ENCODE measurements at places on chromosomes 5 and 9.

- no peak for DNase-seq
Measured at GRCh38 chr5:38369692-38370091, 111.3 kb downstream of the EGFLAM start.

GRCh38 chr5:84255315-84255714 is 129.4 kb downstream of the EDIL3 start:
- DNase-seq = no peak

- DNase-seq = no peak
Measured at GRCh38 chr9:116193636-116194035, 40.0 kb downstream of the PAPPA start.

DNA sequence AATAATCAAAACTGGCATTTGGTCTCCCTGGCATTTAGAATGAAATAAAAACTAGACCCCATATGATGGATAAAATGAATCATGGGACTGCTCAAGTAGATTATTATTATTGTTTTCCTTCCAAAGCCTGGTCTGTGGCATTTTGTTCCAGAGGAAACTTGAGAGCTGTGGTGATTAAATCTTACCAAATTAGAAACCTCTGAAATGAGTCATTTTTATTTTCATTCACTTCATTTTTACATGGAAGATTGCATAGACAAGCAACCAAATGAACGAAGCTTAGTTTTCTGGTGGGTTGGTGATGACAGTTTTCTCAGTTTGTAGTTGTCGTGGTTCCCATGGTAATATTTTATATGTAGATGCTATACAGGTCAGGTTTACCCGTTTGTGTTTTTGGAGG is 23.4 kb downstream of the PAM start:
- no peak for DNase-seq

GRCh38 chr5:52709167-52709925 is 78.4 kb upstream of the ITGA1 start:
- DNase-seq = no peak

GRCh38 chr9:121607434-121608167 is 43.8 kb upstream of the DAB2IP start:
- no peak for DNase-seq

- DNase-seq = no peak
Measured at GRCh38 chr9:70081120-70081495, 37.5 kb downstream of the MAMDC2 start.

Measured in activated CD8-positive, alpha-beta memory T cell treated with anti-CD3 and anti-CD28 coated beads for 48 hours (primary cell).